ENCODE measurements at places on chromosomes 2 and 18.

DNA sequence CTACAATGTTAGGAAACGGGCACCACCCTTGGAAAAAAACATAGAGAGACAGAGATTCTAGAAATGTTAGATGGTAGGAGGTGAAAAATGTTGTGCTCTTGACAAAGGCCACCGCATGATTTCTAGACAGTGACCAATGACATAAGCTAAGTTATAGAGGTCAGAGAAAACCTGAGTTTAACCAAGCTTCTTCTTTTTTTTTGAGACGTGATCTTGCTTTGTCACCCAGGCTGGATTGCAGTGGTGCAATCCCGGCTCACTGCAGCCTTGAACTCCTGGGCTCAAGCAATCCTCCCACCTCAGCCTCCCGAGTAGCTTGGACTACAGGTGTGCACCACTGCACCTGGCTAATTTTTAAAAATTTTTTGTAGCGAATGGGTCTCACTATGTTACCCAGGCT lies 13.0 kb downstream of the FER1L5 start:
- DNase-seq = no peak

GRCh38 chr2:182115258-182115657 lies 129.6 kb downstream of the PPP1R1C start:
- no peak for DNase-seq

DNA sequence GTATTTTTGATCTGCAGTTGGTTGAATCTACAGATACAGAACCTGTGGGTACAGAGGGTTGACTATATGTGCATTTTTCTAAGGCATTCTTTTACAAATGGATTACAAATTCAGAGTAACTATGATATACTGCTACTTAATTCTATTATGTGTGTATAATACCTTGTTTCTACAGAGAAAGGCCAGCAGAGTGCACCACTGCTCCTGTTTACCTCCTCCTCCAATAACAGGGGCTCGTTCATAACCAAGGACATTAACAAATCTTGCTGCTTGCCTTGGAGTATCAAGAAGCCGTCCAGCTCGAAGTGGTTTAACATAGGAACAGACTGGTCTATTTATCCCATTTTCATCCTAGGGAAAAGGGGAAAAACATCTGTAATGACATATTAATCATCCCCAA lies 16.4 kb downstream of the CEP76 start:
- peak; percentile 22 for DNase-seq

DNA sequence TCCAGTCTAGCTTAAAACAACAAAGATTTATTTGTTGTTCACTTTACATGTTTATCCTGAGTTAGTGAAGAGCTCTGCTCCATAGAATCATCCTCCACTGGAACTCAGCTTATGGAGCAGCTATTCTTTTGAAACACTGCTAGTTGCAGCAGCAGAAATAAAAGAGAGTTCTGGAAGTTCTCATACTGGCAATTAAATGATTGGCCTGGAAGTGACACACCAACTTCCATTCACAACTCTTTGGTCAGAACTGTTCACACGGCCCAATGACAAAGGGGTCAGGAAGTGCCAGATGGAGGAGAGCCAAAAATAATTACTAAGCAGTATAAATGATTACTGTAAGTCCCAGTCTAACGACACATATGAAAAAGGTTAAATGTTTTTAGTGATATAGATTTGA lies 39.1 kb downstream of the FBXO11 start:
- DNase-seq = peak; percentile 78

DNA sequence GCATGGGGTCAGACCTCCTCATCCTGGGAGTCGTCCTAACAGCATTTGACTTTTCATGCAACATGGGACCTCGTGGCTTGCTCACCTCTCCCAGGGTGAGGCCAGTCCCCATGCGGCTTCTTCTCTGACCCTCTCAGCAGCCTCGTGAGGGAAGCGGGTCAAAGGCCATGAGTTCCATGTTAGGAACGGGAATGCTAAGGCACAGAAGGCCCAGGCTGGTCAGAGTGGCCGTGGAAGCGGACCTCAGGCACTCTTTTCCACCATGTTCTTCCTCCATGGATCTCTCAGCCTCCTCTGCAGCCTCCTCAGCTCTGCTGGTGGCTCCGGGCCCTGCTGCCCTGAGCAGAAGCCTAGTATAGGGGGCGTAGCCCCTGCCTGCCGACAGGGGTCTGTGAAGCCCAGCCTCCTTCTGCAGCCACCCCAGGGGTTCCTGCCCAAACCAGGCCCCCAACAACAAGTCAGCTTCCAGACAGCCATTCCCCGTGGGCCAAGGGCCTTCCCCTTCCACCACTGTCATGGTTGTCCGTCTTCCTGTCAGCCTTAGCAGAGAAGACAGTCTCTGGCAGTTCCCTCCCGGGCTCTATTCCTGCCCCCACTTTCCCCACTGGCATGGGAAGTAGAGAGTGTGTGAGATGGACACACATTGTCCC lies 60.0 kb upstream of the OTOF start:
- DNase-seq = no peak

DNA sequence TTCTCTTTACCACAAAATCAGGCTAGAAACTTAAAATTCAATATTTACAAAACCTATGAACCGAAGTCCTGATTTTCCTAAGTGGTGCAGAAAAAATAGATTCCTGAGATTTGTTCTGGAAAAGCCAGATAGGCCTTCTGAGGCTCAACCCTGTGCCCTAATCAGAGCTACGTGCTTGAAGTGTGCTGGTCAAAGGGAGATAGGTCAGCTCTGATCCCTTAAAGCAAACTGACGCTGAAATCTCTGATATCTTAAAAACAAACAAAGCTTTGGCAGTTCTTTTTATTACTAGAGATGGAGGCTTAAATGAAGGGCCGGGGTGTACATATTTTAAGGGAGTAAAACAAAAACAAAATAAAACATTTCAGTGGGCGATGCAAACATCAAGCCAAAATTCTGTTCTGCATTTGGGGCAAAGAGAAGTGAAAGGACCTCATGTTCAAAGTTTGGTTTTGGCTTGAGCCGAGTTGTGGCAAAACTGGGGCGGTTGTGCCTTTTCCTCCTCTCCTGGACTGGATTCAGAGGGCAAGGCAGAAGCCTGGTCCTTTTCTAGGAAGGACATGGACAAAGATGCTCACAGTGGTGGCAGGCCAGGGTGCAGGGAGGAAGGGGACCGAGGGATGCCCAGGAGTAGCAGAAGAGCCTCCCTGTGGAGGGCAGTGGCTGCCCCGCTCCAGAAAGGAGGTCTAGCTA lies 295.0 kb downstream of the CDCA7 start:
- no peak for DNase-seq

DNA sequence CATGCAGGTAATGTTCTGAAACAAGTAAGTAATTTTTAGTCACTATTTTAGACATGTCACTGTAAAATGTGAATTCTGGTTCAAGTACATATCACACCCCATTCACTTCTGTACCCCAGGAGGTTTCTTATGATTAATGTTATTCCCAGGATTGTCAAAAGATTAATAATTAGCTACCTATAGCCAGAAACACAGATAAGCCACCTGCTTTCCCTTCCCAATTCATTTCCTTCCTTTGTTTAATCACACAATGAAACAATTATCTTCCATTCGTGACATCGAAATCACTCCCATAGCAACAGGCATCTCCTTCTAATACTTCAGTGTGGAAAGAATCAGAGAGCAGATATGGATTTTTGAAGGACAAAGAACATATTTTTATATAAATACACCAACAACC lies 1650.3 kb upstream of the CELF4 start:
- DNase-seq = no peak

DNA sequence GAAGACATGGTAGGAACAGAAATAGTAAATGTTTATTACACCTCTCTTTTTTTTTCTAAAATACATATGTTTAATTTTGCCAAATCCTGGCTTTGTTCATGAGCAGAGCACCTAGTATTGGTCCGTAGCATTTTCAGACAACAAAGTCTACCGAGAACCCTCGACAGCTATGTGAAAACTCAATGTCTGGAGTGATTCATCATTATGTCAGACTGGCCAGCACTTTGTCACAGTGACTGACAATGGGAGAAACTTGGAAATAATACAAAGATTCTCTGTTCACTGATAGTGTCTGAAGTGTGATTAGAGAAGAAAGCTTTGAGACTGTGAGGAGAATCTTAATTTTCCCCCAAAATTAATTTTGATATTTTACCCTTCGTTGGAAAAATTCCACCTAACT lies 143.0 kb downstream of the HNMT start:
- no peak for DNase-seq

- peak; percentile 27 for DNase-seq
These were observed 134.2 kb upstream of the HNRNPA3 start for GRCh38 chr2:177078416-177078815.

GRCh38 chr2:85797921-85798320 lies 44.1 kb downstream of the ATOH8 start:
- DNase-seq = peak; percentile 42

DNA sequence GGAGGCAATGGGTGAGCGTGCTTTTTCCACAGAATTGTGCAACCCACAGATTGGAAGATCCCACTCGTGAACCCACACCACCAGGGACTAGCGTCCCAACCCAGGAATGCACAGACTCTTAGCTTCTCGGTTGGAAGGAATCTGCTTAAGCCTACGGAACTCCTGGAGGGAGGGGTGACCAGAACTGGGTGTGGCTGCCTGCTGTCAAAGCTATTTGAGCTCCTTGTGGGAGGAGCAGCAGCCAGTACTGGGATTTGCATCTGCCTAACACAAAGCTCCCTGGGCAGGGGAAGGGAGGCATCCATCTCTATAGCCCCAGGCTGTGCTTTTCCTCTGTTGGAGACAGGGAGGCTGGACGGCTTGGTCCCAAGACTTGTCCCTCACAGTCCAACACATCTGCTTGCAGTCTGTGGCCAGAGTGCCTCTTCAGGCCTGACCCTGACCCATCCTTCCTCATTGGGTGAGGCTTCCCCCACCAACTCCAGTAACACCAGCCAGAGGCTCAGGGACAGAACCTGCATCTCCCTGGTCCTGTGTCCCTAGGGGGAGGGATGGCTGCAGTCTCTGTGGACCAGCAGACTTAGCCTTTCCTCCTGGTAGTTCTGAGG lies 27.9 kb downstream of the HNMT start:
- no peak for DNase-seq

DNA sequence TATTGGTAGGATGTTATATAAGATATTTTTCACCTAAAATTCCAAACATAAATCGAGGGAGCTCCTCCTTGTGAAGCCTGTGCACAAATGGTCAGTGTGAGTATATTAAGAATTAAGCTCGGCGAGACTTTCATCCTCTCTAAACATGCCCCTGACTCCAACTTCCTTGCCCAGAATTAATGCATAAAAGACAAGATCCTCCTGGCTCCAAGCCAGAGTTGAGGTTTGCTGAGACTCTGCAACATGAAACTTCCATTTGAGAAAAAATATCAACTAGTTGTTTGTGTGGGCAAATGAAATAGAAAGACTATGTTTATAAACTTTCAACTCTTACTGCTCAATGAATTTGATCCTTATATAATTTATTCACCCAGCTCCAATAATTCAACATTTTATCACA lies 68.1 kb downstream of the CCDC178 start:
- DNase-seq = peak; percentile 6

All from fibroblast of skin of right biceps (primary cell).